ENCODE measurements at places on chromosomes 5 and 9.
A peak's percentile ranks its signal among the peaks of the same experiment; 100 is the strongest.

- DNase-seq: peak; percentile 22
Observed at GRCh38 chr5:42767491-42768105, 11.0 kb downstream of the CCDC152 start.

DNA sequence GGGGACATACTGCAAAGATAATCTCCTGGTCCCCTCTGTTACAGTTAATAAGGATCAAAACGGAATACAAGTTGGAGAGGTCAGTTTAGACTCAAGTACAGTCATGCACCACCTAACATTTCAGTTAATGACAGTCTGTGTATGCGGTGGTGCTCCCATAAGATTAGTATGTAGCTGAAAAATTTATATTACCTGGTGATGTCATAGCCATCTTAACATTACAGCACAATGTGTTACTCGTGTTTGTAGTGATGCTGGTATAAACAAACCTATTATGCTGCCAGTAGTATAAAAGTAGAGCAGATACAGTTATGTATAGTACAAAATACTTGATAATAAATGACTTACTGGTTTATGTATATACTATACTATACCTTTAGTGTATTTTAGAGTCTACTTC, 207.9 kb downstream of the GDNF start:
- DNase-seq: no peak

DNA sequence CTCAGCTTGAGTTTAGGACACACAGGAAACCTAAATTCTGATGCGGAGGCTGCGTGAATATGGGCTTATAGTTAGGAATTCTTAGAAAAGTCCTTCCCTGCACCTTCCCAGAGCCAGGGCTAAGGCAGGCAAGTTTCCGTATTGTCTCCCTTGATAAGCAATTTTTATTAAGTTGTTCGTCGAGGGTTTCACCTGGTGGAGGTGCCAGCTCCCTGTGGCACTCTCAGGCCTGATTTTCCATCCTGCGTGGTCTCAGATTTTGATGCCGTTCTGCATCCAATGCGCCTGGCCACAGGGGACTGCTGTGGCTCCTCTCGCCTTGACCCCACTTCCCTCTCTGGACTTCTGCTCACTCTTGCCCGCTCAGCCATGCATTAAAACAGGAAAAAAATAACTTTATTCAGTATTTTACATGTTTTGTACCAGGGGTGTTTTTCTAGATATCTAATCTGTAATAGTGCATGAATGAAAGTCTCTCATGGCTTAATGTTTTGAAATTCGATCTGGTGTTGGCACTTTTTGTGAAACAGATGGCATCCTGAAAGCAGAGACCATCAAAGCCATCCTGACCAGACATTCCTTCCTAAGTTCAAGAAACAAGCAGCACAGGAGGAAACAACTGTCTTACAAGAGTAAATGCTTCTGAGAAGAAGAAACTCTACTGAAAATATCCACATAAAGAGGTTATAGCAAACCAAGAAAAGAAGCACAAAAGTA, 50.7 kb downstream of the TRIP13 start:
- no peak for DNase-seq

DNA sequence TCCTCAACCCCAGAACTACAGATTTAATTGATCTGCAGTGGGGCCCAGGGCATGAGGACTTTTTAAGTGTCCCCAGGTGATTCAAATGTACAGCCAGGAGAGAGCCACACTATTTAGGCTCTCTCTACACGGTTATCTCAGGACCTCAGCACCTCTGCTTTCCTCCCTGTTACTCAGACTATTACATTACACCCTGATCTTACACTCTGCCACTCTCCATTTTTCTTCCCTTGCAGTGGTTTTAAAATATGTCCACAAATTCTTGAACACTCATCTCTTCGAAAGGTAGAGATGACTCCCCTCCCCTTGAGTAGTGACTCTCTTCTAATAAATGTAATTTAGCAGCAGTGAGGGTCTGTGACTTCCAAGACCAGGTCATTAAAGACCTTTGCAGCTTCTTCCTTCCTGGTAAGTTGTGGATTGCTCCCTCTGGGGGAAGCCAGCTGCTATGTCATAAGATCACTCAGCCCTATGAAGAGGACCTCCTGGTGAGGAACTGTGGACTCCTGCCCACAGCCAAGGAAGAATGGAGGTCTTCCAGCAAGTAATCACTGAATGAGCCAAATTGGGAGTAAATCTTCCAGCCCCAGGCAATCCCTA, 87.5 kb upstream of the SSBP2 start:
- DNase-seq: peak; percentile 67

DNA sequence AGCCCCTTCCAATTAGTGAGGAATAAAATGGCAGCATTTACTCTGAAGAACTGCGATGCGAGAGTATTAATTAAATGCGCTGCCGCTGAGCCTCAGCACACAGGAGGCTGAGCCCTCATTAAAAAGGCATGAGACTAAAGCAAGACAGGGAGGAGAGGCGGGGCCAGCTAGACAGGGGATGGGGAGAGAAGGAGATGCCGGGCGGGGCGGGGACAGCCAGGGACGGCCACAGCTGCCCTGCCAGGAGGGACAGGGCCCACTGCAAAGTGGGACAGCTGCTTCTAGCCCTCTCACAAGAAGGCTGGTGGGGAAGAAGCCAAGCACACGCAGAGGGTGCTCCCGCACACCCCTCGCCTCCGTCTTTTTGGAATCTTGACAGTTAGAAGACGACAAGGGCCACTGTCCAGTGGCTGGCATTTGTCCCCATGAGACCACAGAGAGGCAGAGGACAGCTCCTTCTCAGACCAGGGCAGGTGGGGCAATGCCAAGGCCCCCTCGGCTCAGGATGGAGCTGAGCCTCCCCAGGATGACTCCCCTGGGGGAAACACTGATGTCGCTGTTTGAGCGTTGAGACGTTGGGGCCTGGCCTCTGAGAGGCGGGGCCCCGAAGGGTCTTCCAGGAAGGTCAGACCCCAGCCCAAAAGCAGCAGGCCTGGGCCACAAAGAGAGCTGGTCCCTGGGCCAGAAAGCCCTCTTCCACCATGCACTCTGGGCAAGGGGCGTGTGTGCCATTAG, 26.9 kb downstream of the ADAMTS2 start:
- no peak for DNase-seq

- DNase-seq: no peak
Observed at GRCh38 chr9:93897075-93897970, 57.8 kb downstream of the BARX1 start.

DNA sequence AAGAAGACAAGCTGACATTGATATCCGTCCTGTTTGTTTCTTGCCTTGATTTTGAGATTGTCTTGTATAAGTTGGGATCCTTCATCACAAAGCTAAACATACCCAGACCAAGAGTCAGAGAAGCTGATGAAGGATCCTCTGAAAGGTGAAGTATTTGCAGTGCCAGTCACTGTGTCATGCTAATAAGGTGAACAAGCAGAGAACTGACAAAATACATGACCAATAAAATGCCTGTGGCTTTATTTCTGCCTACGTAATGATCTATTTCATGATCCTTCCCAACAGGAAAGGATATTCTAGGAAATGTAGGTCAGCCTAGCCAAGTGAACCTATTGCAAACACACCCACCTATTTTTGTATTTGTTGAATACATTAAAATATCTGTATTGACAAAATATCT, 351.3 kb upstream of the CDH9 start:
- no peak for DNase-seq

DNA sequence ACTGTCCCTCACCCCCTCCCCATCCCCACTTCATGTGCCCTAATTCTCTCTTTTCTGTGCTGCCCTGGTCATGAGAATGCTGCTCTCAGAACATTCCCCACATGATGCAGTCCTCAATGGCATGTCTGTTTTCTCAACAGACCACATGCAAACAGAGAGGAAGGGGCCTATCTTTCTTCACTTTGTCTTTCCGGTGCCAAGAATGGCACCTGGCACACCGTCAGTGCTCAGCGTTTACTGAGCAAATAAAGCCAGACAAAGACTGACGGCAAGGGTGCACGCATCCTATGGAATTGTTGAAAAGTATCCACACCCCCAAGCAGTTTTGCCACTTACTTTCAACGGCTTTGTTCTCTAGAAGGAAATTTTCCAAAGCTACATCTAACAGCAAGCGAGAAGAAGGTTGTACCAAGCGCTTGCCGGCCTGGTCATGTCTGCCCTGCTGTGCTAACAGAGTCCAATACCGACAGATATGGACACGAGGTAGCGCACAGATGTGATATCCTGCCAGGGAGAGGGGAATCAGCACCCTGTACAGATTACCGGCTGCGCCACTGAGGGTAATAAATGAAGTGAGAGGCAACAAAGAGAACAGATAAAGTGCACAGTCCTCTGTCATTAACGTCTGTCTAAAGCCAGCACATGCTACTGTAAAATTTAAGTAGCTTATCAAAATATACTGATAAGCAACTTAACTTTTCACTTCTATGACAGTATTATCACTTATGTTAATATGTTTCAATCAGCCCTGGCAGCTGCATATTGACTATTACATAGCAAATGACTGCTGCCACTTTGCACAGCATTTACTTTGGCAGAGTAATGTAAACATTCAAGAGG, 251.7 kb downstream of the DENND1A start:
- no peak for DNase-seq

DNA sequence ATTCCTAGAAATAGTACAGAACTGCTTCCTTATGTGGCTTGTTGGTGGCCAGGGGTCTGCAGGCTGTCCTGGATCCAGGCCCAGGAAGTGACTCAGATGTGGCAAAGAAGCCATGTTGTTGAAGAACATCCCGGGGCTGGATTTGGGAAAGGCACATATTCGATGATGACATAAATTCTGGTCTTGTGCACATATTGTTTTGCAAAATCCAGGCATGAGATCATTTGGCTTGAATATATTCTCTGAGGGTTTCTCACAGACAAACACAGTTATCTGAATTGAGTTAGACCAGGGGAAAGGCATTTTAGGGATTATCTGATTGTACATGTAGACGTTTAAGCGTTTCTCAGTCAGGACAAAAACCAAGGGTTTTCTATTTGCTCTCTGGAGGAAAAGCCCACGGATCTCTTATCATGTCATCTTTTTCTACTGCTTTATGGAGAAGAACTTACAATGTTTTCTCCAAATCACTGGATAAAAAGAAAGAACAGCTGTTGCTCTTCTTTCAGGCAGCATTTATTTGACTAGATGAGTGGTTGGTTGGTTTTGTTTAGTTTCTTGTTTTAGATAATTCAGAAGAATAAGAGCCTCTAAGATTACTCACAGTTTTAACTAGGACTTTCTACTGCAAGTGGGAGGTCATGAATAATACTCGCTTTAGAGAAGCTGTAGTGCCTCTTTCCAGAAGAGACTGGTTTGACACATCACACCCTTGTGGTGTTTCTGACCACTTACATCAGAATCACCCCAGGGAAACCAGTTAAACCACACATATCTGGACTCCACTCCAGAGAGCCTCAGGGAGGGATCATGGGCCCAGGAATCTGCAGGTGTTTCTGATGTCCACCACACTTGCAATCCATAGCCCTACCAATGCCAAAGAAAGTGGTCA, 29.5 kb upstream of the LHFPL2 start:
- peak; percentile 59 for DNase-seq

GRCh38 chr5:157820593-157821252, 38.2 kb downstream of the CLINT1 start:
- DNase-seq: peak; percentile 59

GRCh38 chr5:42228279-42228678, 195.0 kb upstream of the GHR start:
- DNase-seq: no peak

GRCh38 chr5:103526164-103526915, 36.2 kb downstream of the NUDT12 start:
- peak; percentile 9 for DNase-seq

- DNase-seq: no peak
Observed at GRCh38 chr5:68708156-68708841, 385.5 kb upstream of the SLC30A5 start.

DNA sequence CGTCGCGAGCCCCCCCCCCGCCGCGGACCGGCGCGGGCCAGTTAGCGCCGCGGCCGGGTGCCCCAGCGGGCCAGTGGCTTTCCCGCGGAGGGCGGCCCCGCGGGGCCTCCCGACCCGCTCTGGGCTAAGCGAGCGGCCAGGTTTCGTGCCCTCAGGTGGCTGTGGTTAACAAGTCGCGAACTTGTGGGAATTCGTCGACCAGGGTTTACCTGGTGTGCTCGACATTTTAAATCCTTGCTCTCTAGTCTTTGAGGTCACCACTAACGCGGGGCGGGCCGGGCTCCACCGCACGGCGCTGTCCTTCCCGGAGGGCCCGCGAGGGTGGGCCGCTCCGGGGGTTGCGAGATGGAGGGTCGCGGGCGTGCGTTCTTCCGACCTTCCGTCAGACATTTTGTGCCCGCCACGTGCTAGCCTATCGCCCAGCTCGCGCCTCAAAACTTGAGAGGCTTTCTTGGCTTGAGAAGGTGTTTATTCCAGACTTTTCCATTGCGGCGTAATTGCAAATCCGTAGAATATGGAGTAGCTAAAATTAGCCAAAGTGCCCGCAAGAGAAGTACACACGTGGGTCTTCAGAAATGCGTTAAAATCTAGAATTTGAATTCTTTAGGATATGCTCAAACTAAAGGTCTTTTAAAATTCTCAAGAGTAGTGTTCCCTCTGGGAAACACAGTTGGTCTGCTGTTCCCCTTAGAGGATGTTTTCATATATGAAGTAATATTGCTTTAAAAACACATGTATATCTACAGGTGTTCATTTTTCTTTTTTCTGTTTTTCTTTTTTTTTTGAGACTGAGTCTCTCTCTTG, 2.1 kb downstream of the ANP32B start:
- peak; percentile 71 for DNase-seq

DNA sequence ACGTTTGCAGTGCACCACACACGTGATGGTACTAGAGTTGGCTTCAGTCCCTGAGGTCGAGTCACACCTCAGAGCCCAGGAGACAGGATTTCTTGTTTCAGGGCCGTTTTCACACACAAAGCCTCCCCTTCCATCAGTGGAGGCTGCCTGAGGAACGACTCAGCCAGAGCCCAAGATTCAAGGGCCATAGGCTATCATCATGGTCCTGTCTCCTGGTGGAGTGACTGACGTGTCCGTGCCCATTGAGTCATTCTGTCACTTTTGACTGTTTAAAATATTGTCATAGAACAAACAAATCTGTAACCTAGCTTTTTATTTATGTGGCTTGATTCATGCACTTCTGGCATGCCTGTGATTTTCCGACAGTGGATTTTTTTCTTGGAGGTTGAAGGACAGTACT, 28.3 kb downstream of the CAMK2A start:
- no peak for DNase-seq

GRCh38 chr5:1799110-1799601, 481 bp downstream of the MRPL36 start:
- peak; percentile 47 for DNase-seq

GRCh38 chr9:116907989-116908388, 220.9 kb downstream of the TRIM32 start:
- no peak for DNase-seq

- no peak for DNase-seq
Observed at GRCh38 chr5:97297704-97298091, 114.7 kb upstream of the RIOK2 start.

DNA sequence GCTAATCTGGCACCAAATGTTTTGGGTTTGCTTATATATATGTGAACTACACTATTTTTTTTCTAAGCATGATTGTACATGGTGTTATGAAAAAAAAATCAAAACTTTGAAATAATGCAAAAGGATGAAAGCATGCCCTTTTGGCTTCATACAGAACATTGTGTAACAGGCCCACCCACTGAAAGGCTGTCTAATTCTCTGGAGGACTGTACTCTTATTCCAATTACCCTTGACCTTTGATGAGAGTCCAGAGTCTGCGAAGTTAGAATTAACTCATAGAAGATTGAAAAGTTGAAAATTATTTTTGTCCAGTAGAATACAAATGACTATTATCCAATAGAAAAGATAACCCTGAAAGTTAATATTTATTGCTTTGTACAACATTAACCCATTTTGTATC, 117.4 kb downstream of the ADAMTS12 start:
- no peak for DNase-seq
